IPS DF 19.7 (cell line): ENCODE measurements at places on chromosomes 2 and 18.

DNA sequence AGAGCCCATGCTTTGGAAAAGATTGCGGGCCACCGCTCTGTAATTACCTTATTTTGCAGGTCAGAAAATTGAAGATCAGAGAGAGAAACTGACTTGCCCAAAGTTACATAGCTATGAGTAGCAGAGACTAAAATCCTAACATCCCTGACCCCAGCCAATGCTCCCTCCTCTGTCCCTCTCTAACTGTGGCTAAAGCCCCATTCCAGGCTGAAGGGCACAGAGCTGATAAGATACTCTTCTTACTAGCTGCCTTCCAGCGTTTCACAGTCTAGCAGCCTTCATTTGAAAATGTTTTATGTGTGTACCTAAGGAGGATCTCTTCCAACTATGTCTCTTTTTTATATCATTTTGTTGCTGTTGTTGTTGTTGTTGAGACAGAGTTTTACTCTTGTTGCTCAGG, 81.4 kb upstream of the LRATD1 start:
- DNase-seq = no peak

GRCh38 chr18:35242426-35242825, 1.6 kb downstream of the ZNF397 start:
- no peak for DNase-seq

DNA sequence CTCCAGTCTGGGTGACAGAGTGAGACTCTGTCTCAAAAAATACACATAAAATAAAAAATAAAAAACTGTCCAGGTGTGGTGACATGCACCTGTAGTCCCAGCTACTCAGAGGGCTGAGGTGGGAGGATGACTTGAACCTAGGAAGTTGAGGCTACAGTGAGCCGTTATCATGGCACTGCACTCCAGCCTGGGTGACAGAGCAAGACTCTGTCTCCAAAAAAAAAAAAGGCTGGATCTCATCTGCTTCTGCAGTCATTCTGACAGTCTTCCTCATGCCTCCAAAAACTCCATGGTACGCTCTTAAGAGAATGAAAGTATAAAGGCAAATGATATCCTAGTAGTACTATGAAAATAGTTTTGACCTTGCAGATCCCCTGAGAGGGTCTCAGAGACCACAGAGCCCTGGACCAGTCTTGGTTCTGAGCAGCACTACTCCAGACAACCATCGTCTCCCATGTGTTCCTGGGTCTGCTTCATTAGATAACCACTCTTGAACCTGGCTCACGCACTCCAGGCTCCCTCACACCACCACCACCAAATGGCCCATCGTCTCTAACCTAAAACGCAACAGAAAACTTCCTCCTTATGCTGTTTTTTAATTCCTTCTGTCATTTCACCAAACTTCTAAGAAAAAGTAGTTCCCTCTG, 26.0 kb downstream of the SPIRE1 start:
- DNase-seq = no peak

- no peak for DNase-seq
Measured at GRCh38 chr2:43328133-43328532, 101.7 kb upstream of the ZFP36L2 start.

DNA sequence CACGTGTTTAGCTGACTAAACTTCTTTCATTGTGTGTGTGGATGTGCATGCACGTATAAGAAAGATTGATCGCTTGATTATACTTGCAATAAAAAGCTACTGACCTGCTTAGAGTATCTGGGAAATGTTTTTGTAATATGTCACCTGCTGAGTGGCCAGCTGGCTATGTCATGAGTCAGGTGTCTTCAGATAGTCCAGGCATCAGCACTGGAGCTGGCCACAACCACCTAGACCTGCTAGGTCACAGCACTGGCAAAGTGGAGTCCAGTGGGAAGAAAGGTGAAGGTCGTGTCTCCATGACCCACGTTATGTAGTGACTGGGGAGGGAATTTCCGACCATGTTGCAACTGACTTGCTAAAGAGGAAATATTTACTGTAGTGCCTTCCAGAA, 147.0 kb downstream of the ESCO1 start:
- no peak for DNase-seq

GRCh38 chr2:98777076-98777475, 46.1 kb upstream of the MGAT4A start:
- DNase-seq = no peak

DNA sequence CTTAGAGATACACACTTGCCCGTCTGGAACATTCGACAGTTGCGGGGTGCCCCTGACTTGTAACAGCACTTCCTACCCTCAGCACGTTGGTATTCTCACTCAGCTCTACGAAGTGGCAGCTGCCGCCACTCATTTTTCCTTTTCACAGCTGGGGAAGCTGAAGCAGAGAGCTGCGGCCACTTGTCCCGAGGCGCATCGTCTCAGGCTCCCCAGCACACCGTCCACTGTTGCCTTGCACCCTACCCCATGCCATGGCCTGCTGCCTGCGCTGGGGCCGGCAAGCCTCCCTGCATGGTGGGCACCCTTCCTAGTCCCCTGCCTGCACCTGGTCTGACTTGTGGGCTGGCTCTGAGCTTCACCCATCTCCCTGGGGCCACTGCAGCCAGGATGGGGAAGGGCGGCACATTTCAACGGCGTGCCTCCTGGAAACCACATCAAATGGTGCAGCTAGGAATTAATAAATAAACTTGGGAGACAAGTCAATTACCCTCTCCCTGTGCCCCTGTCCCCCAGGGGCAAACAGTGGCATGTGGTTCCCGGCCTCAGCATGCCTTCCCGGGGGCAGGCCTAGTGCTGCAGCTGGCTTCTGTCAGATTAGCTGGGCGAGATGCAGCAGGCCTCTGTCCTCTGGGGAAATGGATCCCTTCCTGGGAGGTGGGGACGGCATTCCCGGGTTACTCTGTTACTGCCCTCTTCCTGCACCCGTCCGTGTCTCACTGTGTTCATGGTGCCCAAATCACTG, 64.7 kb upstream of the HAAO start:
- DNase-seq = no peak

DNA sequence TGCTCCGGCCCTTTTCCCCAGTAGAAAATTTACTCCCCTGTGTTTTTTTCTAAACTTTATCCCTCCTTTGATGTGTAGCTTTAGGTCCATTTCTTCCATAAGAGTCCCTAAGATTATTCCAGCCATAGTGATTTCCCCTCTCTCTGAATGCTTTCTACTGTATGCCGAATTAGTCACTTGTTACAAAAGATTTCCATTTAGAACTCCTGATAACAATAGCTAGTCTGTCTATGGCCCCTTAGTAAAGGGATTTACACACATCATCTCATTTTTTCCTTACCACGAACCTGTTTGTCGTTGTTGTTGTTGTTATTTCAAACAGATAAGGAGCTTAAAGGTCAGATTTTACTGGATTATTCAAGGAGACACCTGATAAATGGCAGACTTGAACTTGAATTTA, 256.1 kb downstream of the PAX3 start:
- no peak for DNase-seq

DNA sequence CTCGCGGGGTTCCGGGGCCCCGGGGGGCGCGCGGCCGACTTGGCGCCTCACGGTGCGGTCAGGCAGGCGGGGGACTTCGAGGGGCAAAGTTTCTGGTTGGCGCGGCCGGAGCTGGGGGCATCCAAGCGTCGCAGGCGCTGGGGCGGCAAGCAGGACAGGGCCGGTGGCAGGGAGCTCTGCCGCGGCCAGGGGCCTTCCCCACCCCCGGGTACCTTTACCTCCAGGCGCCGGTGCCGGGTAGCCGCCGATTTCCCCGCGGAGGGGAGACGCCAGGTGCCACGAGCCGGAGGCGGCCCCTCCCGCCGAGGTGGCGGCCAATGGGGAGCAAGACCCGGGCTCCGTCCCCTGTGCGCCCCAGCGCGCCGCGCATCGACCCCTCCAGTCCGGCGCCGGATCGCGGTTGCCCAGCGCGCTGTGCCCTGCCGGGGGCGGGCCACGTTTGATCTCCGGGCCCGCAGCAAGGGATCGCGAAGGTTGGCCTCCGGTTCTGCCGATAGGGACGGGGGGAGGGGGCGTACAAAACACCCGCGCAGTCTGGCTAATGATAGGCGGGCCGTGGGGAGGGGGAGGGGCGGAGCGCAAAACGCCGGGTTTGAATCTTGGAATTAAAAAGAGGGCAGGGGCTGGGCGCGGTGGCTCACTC, at the start of gene ST8SIA5:
TSS of gene ST8SIA5 (minus strand) at position 495 of the 643 bp plus-strand sequence. CDS start 545 bp downstream, outside the sequence.
- DNase-seq = no peak

GRCh38 chr2:78739282-78739681, 286.2 kb upstream of the REG3G start:
- DNase-seq = no peak

- DNase-seq = no peak
Measured at GRCh38 chr2:94960266-94960665, 65.2 kb upstream of the MAL start.

GRCh38 chr2:73963385-73964120, 21.2 kb upstream of the TET3 start:
- DNase-seq = no peak
